ENCODE measurements at places on chromosomes 16 and 17.

DNA sequence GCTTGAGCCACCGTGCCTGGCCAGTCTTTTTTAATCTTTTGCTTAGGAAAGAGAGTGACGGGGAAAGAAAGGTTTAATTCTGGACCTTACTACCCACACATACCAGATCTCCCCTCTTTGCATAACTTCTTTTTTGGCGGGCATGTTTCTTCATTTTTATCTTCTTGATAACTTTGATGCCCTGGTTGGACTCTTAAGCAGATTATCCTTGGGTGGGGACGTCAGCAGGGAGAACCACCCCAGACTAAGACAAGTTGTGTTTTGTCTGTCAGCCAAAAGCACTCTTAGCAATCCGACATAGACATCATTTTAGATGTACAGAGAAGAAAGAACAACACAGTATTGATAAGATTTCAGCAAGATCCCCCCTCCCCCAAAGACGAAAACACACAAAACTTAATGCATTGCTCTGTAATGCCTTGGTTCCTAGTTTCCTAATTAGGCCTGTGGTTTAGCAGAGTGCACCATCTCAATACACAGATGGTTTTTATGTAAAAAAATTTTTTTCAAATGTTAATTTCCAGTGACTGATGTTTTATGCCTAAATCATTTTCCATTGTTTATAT, 99.9 kb downstream of the MSI2 start:
- DNase-seq, result no peak

- no peak for DNase-seq
Measured at GRCh38 chr16:79571903-79572535, 28.5 kb downstream of the MAF start.

DNA sequence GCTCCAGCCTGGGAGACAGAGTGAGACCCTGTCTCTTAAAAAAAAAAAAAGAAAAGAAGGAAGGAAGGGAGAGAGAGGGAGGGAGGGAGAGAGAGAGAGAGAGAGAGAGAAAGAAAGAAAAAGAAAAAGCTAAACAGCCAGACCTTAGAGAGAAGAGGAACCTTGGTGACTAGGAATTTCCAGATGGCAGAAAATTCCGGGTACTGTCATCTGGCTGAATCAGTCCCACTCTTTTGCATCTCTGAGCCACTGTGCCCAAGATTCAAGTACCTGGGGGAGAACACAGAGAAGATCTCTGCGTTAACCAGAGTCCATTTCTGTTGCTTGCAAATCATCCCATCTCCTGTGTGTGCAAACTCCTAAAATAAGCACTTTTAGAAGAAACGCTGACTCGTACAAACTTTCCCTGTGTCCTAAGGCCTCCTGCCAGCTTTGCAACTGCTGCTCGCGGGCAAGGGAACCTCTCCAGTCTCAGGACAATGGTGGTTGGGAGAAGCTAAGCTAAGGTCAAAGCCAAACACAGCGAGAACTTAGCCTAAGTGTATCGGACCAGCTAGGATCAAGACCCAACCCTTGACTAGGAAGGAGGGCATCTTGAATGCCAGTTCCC, 18.0 kb downstream of the BMERB1 start:
- DNase-seq, result no peak

- DNase-seq, result no peak
Measured at GRCh38 chr16:1987198-1987597, 2.6 kb upstream of the SYNGR3 start.

DNA sequence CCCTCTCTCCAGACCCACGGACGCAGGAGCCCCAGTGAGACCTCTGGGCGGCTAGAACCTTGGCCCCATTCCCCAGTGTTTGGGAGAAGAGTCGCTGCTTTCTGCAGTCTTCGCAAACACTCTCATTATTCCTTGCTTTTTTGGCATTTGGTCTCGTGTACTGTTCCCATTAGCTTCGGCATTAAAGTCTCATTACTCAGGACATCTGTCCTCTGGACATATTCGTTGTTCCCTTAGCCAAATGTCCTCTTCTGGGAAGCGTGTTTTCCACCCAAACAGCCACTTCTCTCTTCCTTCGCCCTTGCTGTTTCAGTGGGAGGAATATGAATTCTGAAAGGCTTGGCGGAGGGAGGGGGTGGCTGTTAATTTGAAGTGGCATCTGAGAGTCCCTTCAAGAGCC, 11.1 kb downstream of the SHISA6 start:
- no peak for DNase-seq

DNA sequence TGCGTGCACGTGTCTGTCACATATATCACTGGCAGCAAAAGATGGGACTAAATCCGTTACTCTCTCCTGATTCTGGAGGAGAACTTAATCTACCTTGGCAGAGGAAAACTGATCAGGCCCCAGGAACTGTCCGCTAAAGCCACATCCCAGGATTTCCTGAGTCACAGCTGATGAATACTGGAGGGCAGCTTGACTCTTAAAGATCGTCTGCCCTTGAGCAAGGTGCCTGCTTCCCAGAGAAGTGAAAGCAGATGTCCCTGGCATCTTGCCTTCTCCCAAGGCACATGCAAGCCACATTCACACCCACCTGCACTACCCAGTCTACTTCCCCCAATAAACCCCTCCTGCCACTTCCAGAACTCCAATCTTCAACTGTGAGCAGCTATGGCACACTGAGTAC, 99.8 kb downstream of the CPPED1 start:
- no peak for DNase-seq

GRCh38 chr16:79897453-79898146, 297.1 kb upstream of the MAF start:
- no peak for DNase-seq

GRCh38 chr17:42898147-42898811, 2.3 kb upstream of the G6PC1 start:
- DNase-seq, result no peak
